ENCODE measurements at places on chromosomes 1 and 21. TPM values are rescaled to one million over a fixed set of nuclear protein-coding genes. Genes with fewer than 3 reads are reported as not detected.

The TMCO4 gene
- 9.7 TPM for total RNA-seq

The CYP4A22 gene
- not detected for total RNA-seq

DNA sequence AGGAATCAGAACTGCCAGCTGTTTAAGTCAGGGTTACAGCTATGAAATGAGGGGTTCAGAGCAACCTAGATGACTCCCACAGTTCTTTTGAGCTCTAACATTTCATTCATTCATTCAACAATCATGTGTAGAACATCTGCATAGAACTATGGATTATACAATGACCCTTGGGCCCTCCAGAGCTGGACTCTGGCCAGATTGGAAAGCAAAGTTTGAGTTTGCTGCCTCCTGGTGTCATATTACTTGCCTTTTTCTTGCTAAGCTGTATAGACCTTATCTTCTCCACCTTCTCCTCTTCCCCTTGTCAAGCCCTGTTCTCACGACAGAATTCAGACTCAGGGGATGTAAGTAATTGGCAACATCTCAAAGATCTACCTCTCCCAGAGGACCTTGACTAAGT is 4.0 kb downstream of the CASQ2 start:
- H3K27ac ChIP-seq, result peak overlapping the region; percentile 97
- DNase-seq, result no peak
- peak overlapping the region; percentile 69 for H3K4me3 ChIP-seq
- H3K36me3 ChIP-seq, result no peaks in the 10 kb centered on the region
- H3K27me3 ChIP-seq, result no peaks in the 10 kb centered on the region

DNA sequence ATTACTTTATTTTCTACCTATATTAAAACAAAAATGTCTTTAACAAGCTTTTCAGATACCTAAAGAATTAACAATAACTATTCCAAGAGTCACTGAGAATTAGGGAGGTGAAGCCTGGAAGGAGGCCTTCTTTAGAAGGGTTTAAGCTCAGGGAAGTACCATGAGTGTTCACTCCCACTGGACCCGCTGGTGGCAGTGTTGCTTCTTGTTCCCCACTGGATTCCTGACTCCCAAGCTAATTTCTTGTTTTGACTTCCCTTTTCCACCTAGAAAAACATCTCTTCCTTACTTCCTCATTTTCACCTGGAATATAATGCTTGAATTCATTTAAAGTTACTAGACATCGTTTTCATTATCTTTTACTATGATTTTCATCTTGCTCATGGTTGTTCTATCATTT is 264.2 kb downstream of the HMCN1 start:
- no peak overlapping the region for H3K27ac ChIP-seq
- DNase-seq, result no peak
- no peak overlapping the region for H3K4me3 ChIP-seq
- peaks cover 13% of the 10 kb centered on the region for H3K36me3 ChIP-seq
- no peaks in the 10 kb centered on the region for H3K27me3 ChIP-seq
